ENCODE measurements at places on chromosomes 7 and 10. TPM values are rescaled to one million over a fixed set of nuclear protein-coding genes. Genes with fewer than 3 reads are reported as not detected.

GRCh38 chr10:70899096-70899495, 10.7 kb upstream of the PCBD1 start:
- no peak for DNase-seq

DNA sequence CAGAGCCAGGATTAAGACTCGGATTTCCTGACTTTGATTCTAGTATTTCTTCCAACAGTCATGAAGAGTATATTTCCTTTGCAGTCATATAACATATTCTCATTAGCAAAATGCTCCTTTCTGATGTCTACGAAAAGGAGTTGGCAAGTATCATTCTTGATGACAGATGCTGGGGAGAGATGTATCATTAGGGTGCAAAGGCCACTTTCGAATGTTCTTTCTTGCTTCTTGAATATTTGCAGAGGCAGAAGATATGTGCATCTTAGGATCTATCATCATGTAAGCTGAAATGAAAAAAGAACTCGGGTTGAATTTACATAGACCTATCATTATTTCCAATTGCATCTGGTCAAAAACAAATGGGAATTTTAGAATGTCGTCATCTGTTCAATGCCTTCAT, 294.4 kb downstream of the BAMBI start:
- no peak for DNase-seq

- DNase-seq: no peak
Measured at GRCh38 chr7:101731502-101732084, 85.8 kb upstream of the CUX1 start.

- no peak for DNase-seq
Measured at GRCh38 chr10:117553142-117553814, 10.7 kb downstream of the EMX2 start.

- DNase-seq: no peak
Measured at GRCh38 chr7:17056491-17057142, 174.8 kb upstream of the AGR3 start.

DNA sequence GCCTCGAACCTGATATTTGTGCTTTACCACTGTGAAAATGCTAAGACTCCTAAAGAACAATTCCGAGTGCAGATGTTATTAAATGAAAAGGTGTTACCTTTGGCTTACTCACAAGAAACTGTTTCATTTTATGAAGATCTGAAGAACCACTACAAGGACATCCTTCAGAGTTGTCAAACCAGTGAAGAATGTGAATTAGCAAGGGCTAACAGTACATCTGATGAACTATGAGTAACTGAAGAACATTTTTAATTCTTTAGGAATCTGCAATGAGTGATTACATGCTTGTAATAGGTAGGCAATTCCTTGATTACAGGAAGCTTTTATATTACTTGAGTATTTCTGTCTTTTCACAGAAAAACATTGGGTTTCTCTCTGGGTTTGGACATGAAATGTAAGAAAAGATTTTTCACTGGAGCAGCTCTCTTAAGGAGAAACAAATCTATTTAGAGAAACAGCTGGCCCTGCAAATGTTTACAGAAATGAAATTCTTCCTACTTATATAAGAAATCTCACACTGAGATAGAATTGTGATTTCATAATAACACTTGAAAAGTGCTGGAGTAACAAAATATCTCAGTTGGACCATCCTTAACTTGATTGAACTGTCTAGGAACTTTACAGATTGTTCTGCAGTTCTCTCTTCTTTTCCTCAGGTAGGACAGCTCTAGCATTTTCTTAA, 47.7 kb downstream of the MINPP1 start:
- DNase-seq: no peak

DNA sequence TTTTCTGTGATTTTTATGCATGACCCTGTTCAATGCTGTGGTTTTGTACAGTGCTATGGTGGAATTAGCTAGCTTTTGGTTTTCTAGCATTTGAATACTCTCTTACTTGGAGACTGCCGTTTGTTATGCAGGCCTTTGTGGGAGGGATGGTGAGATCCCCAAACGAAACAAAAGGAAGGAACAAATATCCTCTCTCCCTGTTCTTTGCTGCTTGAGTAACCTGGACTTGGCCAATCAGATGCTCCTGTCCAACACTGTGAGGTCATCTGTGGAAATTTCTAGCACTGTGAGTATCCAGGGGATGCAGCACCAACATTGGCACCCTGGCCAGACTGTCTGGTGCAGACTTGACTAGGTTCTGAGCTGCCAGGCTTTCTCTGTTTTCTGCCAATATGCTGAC, 314.4 kb downstream of the ANKRD30A start:
- DNase-seq: no peak

DNA sequence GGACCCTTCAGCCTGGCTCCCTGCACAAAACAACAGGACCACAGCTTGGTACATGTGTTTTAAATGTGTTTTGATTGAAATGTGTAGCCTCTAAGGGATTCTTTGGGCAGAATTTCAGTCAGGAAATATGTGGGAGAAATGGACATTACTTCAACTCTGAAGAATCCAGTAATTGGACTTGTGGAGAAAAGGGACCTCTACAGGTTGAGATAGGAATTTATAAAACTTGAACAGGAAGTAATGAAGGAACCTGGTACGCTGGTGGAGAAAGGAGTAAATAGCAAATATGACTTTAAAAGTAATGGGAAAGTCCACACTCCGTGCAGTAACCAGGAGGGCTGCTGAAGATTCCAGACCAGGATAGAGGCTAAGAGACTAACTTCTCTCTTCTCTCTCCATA, 220.5 kb downstream of the LHFPL3 start:
- DNase-seq: no peak

DNA sequence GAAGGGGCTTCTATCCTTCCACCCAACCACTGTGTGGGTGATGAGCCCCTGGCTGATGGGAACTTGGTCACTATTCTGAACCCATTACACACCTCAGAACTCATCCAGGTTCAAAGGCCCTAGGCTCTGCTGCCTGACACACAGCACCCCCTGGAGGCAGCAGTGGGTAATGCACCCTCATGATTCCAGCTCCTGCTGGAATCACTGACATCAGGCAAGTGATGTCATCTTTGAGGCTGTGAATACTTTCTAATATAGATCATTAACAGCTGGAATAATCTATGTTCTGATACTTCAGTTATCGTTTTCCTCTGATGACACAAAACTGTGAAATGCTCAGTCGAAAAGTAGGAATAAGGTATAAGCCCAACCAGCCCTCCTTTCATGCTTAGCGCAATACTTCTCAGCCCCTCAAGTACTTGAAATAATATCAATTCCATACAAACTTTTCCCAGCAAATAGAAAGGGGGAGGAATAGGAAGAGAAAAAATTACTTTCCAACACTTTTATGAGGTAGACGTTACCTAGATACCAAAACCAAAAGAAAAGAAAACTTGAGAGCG, 7.5 kb upstream of the RBP3 start:
- DNase-seq: peak; percentile 78

- no peak for DNase-seq
Measured at GRCh38 chr7:158016180-158017097, 571.2 kb downstream of the PTPRN2 start.

- no peak for DNase-seq
Measured at GRCh38 chr7:29604702-29605101, 41.1 kb downstream of the PRR15 start.

- no peak for DNase-seq
Measured at GRCh38 chr7:43905956-43906330, 453 bp downstream of the URGCP start.

GRCh38 chr10:102090772-102091171, 25.6 kb downstream of the HPS6 start:
- DNase-seq: no peak

The FAM131B gene
- 3.4 TPM for total RNA-seq

The PRTFDC1 gene
- total RNA-seq: 6.2 TPM

The IDI2 gene
- not detected for total RNA-seq
